Spinal cord (tissue), 10 donors: ENCODE measurements at places on chromosomes 2 and 18. TPM values are rescaled to one million over a fixed set of nuclear protein-coding genes. Genes with fewer than 3 reads are reported as not detected.

- no peak for DNase-seq
These were observed 209.7 kb downstream of the WDPCP start for GRCh38 chr2:63378589-63378988.

GRCh38 chr2:46379213-46380037 lies 82.2 kb downstream of the EPAS1 start:
- DNase-seq = no peak

HOXD10 gene
- polyA plus RNA-seq = 0.98 TPM

HOXD4 gene
- polyA plus RNA-seq = 19.8 TPM

- DNase-seq = no peak
These were observed 148.4 kb downstream of the HDAC4 start for GRCh38 chr2:239252393-239252792.

DNA sequence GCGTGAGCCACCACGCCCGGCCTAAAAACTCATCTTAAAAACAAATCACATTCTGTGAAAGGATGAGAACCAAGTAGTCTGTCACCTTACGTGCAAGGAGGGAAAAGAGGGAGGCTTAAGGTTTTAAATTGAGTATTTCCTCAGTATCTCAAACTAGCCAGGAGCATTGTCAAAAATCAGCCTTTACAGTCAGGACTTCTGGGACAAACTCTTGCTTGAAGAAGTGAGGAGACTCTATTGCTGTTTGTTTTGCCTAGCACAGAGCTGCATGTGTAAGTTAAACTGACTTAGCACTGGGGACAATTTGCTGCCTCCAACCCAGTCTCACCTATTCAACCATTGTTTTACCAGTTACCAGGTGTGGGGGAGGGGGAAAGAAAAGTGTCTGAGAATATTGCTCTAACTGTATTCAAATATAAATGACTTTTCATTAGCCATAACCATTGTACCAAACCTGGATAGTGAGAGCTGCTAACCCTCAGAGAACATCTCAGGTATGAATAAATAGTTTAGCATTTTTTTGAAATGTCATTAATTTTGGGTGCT lies 3.6 kb downstream of the INO80D start:
- DNase-seq = no peak

DNA sequence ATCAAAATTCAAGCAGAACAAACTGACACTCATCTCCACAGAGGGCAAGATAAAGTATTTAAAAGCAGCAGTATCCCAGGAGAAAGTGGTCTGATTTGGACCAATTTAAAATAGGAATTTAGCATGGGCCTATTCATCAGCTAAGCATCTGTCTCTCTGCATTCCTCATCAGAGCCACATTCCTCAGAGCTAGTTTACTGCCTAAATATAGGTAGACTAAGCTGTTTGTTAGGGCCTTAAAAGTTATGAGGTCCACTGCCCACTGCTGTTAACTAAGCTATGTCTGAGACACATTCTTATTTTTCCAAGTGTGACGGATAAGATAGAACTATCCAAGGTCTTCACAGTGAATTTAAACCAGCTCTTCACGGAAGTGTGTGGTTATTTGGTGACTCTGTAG lies 17.6 kb downstream of the NEB start:
- DNase-seq = no peak

DNA sequence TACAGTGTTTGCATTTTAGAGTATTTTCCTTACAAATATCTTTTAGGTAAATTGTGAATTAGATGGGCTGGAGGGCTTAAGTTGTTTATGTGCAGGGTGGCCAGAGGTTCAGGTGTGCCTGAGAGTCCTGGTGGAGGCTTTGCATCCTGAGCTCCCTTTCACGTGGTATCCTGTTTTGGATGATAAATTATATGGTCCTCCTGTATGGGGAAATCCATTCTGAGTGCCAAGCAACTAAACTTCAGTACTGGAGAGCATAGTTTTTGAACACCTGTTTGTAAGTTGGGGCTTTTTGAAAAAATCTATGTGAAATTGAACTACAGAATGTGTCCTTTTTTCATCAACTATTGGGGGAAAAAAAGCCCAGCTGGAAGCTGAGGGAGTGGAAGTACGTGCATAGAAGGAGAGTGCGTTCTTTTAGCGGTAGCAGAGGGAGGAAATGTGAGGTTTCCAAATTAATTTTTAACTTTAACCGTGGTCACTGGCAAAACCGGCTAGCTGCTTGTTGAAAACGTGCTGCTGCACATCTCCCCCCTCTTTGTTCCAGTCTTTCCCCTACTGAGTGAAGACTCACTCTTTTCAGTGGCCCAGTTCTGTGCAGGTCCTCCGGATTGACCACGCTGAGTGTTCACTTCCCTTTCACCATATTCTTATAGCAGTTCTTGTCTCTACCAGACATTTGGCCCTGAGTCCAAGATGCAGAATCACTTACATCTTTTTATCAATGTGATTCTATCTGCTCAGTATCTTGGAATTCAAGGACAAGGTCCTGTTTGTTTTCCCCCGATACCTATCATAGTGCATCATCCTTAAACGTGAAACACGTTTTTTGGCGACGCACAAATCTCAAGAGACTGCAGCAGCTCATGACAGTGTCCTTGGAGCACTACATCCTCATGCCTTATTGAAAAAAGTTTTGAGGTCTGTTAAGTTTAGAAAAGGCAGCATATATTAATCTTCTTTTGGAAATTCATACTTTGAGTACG lies 15.3 kb downstream of the CNOT11 start:
- DNase-seq = no peak

UGT1A4 gene
- not detected for polyA plus RNA-seq

DNA sequence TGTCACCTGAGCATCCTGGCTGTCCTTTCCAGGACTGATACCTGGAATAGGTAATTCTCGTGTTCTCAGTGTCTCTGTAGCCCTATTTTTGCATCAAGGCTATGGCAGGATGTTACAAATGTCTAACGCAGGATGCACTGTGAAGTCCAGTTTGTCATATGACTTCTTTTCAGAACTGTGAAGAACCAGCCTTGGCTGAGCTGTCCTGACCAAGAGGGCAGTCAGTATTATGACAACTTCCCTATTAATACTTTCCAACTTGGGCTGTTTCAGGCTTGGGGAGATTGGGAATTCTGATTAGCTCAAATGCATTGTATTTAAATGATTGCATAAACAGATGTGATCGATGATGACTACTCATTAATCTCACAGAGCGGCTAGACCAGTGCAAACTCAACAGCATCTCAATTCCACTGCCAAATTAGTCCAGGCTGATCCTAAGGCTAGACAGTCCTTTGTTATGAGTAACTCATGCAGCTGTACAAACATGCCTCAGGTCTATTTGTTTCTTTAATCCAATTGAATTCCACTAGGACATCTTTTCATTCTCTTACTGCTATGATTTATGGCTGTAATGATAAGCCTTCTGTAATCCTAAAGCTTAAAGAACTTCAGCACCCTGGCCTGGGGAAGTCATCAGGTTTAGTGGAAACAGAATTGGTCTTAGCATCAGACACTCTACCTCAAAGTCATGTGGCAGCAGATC lies 331.6 kb downstream of the KCNS3 start:
- no peak for DNase-seq

DNA sequence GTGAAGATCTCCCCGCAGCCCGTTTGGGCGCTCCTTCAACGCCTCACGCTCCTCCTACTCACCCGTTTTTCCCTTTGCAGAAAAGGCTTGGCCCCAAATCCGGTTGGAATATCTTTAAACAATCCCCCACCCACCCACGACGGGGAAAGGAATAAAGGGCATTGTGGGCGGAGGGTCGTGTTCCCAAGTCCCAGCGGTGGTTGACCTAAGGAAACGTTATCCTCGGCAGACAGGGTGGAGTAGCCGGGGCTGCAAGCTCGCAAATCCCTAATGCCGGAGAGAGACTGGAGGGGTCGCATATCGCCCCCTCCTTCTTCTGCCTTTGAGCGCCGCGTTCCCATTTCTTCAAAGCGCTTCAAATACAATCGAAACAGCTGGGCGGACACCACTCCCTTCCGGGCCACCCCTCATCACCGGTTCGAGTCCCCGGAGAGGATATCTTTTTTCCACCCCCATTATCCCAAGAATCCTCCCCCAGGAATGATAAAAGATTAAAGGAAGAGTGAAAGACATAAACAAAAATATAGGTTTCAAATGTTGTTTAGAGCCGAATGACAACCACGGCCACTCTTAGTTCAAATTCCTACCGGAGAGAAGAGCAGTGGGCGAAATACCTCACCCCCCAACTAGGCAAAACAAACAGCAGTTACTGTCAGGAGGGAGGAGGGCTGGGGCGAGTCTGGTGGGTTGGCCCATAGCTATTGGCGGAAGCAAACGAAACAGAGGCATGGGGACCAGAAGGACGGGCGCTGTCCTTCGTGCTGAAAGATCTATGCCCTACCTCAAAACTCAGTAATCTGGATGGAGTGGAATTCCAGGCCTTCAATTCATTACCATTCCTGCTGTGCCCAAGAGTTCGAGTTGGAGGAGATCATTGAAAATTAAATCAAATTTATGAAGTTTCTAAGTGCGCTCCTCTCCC lies 2.8 kb upstream of the GAD1 start:
- DNase-seq = peak; percentile 84

DNA sequence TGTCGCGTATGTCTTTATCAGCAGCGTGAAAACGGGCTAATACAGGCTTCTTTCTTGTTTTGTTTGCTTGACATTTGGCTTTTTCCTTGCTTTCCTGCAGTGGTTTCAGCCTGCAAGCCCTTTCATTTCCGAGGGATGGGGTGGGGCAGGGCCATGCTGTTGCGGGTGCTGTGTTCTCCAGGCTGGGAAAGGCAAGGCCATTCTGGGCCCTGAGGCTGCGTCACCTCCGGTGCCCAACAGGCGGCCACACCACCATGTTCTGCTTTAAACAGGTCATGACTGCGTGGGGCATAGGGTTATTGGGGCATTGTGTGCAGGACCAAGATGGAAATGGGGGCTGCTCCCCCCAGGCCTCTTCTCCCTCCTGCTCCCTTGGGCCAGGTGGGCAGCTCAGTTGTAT lies 38.6 kb upstream of the PLB1 start:
- DNase-seq = no peak

EFHD1 gene
- 42.9 TPM for polyA plus RNA-seq
